ENCODE measurements at places on chromosomes 1 and 21.

- no peak for DNase-seq
These were observed 1604.7 kb downstream of the PLA2G4A start for GRCh38 chr1:188433425-188433824.

- DNase-seq: peak; percentile 75
These were observed 1.7 kb downstream of the PLEKHG5 start for GRCh38 chr1:6489799-6490180.

- no peak for DNase-seq
These were observed 31.7 kb upstream of the SHCBP1L start for GRCh38 chr1:182984621-182985020.

GRCh38 chr1:205543351-205544301 is 39.2 kb downstream of the CDK18 start:
- no peak for DNase-seq

GRCh38 chr1:48062353-48062752 is 65.2 kb upstream of the TRABD2B start:
- no peak for DNase-seq

GRCh38 chr1:225474439-225474985 is 46.7 kb upstream of the LBR start:
- DNase-seq: no peak

DNA sequence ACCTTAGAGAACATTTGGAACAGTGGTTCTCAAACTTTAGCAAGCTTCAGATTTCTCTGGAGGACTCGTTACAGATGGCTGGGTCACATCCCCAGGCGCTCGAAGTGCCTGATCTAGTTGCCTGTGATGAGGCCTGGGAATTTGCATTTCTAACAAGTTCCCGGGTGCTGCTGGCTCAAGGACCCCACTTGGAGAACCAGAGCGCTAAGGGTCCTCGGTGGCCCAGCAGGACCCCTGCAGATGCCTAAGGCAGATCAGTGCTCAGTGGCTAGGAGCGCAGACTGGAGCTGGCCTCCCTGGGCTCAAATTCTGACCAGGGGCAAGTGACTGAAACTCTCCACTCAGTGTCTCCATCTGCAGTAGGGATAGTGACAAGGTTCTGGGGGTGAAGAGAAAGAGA is 208.2 kb downstream of the DYRK1A start:
- no peak for DNase-seq

- no peak for DNase-seq
These were observed 46.3 kb upstream of the SMYD2 start for GRCh38 chr1:214234635-214235025.

GRCh38 chr1:16727190-16728111 is 12.9 kb upstream of the RNU1-4 start:
- DNase-seq: peak; percentile 36

DNA sequence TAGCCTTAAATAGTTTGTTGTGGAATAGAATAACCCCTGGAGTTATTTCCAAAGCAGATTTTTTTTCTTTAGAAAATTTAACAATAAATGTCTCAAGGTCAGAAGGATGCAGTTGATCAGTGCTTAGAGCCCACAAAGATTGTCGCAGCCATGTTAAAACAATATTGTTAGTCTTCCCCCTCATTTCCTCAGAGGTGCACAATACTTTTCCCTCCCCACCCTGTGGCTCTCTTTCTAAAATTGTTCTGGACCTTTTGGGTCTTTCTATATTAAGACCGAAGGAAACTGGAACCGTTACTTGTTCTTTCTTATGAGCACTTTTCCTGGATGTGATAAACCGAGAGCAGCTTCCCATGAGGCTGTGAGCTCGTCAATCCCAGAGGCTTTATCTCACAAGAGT is 333.7 kb downstream of the HLX start:
- no peak for DNase-seq

GRCh38 chr1:228339059-228339704 is 67.5 kb downstream of the TRIM11 start:
- no peak for DNase-seq

- peak; percentile 66 for DNase-seq
These were observed 19.7 kb downstream of the RCC2 start for GRCh38 chr1:17419626-17420328.

DNA sequence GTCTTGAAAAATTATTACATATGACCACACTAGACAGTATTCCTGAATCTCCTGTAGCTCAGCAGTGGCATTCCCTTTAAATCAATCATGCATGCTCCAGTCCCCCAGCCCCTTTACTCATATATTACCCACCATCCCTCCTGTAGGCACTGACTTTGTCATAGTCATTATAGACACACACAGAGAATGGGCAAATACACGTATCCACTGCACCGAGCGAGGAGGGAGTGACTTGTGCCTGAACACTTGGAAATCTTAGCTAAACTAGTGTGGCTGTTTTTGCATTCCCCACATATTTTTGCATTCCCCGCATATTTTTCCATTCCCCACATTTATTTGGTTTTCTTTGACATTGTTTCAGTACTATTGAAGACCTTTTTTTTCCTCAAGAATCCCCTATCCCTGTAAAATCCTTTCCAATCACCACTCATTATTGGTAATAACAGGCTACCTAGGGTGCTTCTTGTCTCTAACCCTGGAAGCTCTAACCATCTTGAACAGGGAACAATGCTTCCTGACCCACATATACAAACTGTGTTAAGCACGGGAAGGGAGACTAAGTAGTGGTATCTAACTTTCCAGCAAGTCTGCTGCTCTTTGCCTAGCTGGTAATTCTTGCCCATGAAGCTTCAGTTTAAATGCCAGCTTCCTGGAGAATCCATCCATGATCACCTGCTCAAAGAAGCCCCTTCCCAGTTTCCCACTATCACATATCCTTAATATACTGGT is 534.4 kb upstream of the CAMK1G start:
- DNase-seq: no peak

DNA sequence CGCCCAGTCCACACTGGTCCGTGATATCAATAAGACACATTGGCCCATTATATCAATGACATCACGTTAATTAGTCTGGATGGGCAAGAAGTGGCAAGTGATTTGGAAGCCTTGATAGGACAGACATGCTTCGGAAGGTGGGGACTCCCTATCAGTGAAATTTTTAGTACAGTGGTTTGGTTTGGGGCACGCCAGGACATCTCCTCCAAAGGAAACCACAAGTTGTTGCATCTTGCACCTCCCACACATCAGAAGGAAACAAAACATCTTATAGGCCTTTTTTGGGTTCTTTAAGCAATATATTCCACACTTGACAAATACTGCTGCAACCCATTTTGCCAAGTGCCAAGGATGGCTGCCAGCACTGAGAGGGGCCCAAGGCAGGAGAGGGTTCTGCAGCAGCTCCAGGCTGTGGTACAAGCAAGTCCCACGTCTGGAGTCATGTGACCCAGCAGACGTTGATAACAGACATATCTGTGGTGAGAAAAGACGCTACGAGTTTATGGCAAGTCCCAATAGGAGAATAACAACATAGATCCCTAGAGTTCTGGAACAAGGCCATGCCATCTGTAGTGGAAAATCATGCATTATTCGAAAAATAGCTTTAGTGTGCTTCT is 95.3 kb upstream of the DISP3 start:
- no peak for DNase-seq

- no peak for DNase-seq
These were observed 2.5 kb upstream of the GJC2 start for GRCh38 chr1:228147151-228147693.

GRCh38 chr1:90142697-90143096 is 147.8 kb downstream of the ZNF326 start:
- DNase-seq: no peak

DNA sequence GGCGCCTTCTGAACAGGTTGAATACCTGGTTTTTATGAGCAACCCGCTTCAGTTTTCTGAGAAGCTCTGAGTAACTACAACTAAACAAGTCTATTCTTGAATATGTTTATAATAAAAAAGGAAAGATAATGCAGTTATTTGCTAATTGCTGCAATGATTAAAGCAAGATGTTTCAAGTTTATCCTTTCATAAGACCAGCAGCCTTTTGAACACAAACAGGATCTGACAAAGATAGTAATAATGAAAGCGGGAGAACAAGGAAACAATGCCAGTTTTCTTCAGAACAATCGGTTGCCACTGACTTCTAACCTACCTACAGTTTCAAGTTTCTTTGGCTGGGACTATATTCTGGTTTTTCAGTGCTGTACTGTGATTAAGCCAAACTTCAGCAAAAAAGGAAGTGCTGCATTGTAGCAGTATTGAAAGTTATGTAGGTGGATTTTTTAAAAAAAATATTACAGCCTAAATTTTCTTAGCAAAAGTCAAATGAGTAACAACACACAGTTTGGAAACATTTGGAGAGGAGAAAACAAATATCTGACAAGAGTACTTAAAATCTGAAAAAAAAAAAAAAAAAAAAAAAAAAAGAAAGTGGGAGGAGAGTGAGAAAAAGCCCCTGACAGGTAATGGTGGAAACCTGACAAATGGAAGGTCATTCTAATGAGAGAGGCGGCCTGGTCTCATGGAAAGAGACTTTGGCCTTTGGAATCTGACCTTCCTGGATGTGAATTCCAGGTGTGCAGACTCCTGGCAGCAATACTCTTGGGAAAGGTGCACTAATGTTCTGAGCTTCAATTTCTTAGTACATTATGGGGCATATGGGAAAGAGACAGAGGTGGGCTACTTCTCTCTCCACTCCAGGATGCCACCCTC is 11.4 kb downstream of the KCNJ15 start:
- no peak for DNase-seq

GRCh38 chr1:244304656-244305055 is 147.1 kb downstream of the ADSS2 start:
- DNase-seq: no peak

- DNase-seq: no peak
These were observed 36.1 kb downstream of the DPH5 start for GRCh38 chr1:100989306-100990077.

DNA sequence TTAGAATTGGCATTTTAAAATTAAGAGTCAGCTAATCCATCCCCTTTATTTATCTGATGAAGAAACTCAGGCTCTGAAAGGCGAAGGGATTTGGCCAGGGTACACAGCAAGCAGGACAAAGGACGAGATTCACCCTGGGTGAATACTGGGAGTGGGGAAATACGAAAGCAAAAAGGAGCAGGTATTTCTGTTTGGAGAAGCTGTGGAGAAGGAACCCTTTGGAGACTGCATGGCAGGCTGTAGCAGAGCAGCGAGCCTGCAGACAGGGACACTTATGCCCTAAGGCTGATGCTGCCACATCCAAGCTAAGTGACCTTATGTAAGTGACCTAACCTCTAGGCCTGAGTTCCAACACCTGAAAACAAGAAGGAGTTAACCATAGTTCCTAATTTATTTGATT is 207.2 kb upstream of the C1orf87 start:
- no peak for DNase-seq

GRCh38 chr1:24178407-24178806 is 8.7 kb downstream of the IFNLR1 start:
- no peak for DNase-seq

GRCh38 chr1:119885903-119886783 is 10.2 kb downstream of the ADAM30 start:
- DNase-seq: peak; percentile 53

GRCh38 chr1:11704194-11704529 is 12.7 kb downstream of the DRAXIN start:
- DNase-seq: no peak

GRCh38 chr21:28799926-28800325 is 192.8 kb downstream of the LTN1 start:
- no peak for DNase-seq

DNA sequence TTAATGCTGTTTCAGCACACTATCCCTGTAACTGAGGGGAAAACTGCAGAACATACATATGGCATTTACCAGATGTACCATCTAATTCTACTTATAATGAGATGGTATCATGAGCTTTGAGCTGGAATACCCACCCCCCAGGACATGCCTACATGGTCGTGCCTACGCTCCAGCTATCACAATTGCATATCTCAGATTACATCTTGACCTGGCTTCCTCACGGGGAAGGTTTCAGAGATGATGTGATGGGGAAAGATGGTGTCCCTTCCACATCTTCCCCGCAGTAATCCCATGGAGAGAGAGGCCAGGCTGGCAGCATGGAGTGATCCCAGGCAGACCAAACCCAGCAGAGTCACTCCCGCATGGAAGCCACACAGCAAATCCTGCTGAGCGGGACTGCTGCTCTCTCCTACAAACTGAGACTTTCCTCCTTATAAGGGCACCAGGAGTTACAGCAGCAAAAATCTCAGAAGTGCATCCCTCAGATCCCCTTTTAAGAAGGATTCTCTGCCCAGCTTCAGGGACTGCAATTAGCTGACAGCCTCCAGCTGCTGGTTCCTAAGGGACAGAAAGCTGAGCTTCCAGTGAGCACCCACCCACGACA is 67.1 kb downstream of the KCNH1 start:
- no peak for DNase-seq

GRCh38 chr1:116112388-116113140 is 1.4 kb downstream of the MAB21L3 start:
- DNase-seq: no peak

GRCh38 chr1:11158720-11159321 is 30.3 kb upstream of the ANGPTL7 start:
- no peak for DNase-seq

DNA sequence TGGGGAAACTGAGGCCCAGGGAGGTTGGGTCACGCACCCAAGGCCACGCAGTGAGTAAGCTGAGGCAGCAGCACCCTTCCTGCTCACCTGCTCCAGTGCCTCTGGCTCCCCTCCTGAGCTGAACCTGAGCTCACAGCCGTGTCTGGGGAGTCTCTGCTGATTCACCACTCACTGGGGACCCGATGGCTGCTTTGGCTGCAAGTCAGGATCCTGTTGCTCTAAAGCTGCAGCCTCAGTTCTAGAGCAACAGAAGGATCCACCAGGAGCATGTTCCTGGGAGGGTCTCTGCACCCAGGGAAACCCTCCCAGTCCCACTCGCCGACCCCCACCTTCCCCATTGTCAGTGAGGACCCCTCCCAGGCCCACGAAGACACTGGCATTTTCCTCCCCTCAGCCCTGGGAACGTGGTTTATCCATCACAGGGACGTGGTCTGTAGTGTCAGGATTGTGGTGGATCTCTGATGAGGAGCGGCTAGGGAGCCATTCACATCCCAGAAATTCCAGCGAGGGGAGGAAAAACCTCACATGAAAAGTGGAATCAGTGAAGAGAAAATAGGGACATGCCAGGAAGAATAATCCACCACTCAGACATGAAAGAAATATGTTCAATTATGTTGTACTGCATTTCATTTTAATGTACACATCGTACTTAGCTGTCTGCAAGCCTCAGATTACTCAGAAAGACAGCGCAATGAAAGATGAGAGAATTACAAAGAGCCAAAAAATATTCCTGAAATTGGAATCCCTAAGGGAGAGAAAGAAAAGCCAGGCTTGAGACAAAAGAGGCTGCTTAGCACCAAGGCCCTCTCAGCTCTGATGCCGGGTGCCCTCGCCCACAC is 447.2 kb downstream of the MATN1 start:
- DNase-seq: no peak

- no peak for DNase-seq
These were observed 411.7 kb downstream of the PTPRU start for GRCh38 chr1:29648026-29648425.

GRCh38 chr1:65211331-65211730 is 63.3 kb downstream of the AK4 start:
- no peak for DNase-seq
